Brain pericyte (primary cell): ENCODE measurements at places on chromosomes 6 and 20.
A peak's percentile ranks its signal among the peaks of the same experiment; 100 is the strongest.

DNA sequence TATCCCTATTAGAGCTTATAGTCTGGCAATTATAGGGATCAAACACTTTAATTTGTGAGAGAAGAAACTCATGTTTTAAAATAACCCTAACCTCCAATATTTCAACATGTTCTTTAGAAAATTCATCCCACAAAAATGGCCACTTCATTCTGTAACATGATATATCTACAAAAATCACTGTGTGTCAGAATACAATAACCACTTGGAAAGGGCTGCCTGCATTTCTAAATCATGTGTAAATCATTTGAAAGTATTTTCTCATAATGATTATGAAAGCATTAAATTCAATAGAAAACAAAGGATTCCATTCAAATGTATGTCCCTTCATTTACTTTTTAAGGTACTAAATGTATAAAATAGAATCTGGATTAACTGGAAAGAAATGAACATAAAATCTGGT, 101.4 kb upstream of the NHSL1 start:
- DNase-seq, result no peak

DNA sequence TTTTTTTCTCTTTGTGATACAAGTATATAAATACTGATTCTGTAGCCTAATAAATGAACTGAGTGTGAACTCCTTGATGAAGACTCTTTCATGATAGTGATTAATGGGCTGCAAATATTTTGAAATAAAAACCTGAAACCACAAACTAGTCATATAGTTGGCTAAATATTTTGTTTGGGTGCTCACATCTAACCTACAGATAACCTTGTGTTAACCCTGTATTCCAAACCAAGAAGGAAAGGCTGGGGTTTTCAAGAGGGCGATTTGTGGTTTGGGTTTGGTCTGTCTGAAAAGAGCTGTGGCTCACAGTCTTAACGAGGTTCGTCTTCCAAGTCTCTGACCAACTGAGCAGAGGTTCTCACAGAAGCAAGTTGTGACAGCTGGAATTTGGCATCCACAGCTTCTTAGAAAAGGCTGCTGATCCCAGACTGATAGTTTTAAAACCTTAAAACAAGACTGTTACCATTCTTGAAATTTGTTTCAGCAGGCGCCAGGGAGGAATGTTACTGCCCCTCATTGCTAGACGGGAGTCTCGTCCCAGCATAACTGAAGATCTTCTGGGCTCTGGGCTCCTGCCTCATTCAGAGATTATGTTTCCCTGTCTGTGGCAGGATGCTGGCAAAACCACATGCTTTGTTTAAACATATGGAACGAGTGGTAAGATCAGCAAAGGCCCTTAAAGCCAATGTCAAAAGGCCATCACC, 736.4 kb upstream of the MARCKS start:
- DNase-seq, result peak; percentile 52

DNA sequence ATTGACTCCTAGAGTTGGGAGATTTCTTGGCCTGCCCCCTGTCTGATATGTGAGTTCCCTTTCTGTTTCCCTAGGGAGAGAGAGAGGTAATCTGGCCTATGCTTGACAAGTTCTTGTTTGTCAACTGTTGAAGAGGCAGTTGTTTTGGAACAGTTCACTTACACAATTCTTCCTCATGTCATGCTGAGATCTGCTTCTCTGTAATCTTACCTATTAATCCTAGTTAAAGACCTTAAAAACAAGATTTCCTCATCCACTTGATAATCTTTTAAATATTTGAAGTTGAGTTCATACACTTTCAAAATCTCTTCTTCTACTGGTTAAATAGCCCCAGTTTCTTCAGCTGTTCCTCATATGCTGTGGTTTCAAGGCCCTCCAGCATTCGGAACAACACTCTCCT, 89.9 kb downstream of the FIG4 start:
- DNase-seq, result no peak

GRCh38 chr20:17579369-17580039, 9.6 kb downstream of the DSTN start:
- no peak for DNase-seq

DNA sequence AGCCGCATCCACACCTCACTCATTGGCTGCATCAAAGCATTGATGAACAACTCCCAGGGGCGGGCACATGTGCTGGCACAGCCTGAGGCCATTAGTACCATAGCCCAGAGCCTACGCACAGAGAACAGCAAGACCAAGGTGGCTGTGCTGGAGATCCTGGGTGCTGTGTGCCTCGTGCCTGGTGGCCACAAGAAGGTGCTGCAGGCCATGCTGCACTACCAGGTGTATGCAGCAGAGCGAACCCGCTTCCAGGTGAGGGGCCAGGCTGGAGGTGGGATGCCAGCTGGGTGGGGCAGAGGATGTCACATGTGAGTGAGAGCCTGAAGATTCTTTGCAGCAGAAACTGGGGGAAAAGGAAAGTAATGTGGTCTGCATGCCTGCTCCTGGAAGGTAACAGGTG, 66.7 kb downstream of the MOCS1 start:
- DNase-seq, result no peak

DNA sequence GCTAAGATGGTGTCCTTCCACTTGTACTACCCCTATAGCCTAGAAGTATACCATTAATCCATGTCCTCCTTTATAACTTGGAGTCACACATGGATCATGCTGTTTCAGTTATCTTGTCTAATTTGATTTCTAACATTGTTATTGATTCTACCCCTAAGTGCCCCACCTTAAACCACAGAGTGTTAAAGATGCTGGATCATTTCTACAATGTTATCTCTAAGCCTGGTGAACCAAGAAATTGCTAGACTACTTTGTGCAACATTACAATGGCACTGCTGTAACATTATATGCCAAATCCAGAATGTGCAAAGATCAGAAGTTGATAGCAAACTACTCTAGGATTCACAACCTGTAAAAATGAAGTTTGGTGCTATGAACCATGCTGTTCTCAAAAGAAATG, 1.7 kb downstream of the CGA start:
- DNase-seq, result no peak

DNA sequence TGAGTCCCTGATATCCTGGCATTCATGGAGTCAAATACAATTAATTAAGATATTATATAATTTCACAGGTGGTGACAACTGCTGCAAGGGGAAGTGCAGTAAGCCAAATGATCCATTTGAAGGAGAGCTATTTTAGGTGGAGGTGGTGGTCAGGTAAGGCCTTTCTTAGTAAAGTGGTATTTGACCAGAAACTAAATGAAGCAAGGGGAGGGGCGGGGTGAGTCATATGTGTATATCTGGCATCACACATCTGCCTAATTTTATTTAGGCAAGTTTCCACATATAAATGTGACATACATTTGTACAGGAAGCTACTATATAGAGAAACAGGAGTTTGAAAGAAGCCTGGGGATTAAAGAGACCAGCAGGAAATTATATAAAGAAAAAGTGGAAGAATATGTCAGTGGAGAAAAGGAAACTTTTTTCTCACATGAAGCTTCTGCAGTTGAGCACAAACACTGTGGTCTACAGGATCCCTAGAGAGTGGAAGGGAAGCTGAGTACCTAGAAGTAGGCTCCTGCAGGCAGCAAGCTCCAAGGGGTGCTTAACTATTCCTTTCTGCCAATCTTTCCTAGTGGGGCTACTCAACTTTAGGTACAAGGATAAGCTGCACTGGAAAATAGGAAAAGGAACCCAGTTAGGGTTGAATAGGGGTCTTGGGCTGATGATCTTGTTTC, 99.6 kb downstream of the OGFRL1 start:
- no peak for DNase-seq

DNA sequence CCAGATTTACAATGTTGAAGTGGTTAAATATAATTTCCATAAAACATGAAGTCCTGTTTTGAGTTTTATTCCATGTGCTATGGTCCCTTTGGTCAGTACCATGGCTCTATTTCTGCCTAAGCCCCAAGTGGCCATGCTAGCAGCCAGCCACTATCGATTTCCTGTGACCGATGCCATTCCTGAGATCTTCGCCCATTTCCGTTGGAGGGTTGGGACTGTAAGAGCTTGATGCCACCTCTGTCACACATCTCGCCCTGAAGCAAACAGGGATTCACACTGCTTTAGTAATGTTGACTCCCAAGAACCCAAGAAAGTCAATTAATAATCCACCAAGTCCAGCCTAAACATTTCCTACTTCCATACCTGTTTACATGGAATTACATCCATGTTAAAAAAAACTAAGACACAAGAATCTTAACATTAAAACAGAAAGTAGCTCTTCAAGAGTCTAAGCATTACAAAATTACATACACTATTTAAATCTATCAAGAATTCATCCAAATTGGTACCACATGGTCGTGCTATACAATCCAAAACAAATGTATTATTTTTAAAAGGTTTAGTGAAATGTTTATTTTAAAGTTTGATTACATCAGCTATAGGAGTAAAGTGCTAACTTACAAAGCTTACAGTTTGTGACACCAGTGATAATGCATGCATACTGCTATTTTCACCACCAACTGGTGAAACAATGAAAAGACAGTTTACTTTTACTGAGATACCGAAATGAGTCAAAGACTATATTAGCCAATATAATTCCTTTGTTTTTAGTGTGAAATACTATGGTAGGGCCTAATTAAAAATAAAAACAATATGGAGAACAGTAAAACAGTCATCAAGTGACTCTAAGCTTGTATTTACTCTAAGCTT, 2.5 kb downstream of the RBM39 start:
- no peak for DNase-seq

- DNase-seq, result no peak
These were observed 21.9 kb downstream of the PYGB start for GRCh38 chr20:25269833-25270170.

DNA sequence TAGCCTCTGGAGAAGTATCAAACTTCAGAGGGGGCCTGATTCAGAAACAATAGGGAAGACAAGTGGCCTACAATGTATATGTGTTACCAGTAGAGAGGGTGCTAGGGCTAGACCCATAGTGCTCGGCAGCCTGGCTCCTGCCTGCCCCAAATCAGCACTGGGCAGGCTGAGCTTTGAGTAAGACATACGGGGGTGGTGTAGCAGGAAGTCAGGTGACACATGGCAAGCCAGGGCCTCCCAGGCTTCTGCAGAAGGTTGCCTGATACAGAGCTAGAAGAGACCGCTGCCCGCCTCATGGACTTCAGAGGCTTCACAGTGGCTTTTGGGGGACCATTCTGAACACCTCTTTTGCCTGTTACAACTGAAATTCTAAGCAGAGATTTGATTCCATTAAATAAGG, 43.4 kb downstream of the RALY start:
- DNase-seq, result no peak

- no peak for DNase-seq
These were observed 138.8 kb upstream of the RNF217 start for GRCh38 chr6:124823240-124824111.

- DNase-seq, result no peak
These were observed 23.9 kb upstream of the NAA20 start for GRCh38 chr20:19992996-19993908.

DNA sequence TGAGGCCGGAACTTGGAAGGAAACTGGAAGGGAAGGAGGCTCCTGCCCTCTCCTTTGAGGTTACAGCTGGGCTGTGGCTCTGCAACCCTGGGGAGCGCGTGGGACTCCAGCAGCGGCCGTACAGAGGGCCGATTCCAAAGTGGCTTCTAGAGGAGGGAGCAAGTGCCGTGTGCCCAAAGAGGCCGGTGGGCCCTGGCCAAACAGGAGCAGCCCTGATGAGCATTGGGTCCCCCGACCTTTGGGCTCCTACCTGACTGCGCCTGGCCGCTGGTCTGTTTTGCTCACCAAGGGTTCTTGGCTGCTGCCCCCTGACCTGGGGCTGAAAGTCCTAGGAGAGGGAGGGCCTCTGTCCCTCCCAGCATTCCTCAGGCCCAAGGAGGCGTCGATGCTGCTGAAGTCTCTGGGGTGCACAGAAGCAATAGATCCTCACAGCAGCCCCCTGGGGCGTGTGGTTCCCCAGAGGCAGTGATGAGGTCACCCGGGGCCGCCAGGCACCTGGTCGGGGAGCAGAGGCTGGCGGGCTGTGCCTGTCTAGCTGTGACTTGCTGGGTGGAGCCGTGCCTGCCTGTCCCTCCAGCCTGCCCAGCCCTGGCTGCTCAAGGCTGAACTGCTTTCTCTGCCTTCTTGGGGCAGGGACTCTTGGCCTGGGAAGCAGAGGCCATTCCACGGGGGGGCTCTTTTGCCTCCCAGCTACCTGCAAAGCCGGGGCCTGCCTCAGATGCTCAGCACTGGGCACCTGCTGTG, 9.8 kb downstream of the RBM38 start:
- no peak for DNase-seq

GRCh38 chr20:32364554-32365208, 6.5 kb downstream of the ASXL1 start:
- no peak for DNase-seq

DNA sequence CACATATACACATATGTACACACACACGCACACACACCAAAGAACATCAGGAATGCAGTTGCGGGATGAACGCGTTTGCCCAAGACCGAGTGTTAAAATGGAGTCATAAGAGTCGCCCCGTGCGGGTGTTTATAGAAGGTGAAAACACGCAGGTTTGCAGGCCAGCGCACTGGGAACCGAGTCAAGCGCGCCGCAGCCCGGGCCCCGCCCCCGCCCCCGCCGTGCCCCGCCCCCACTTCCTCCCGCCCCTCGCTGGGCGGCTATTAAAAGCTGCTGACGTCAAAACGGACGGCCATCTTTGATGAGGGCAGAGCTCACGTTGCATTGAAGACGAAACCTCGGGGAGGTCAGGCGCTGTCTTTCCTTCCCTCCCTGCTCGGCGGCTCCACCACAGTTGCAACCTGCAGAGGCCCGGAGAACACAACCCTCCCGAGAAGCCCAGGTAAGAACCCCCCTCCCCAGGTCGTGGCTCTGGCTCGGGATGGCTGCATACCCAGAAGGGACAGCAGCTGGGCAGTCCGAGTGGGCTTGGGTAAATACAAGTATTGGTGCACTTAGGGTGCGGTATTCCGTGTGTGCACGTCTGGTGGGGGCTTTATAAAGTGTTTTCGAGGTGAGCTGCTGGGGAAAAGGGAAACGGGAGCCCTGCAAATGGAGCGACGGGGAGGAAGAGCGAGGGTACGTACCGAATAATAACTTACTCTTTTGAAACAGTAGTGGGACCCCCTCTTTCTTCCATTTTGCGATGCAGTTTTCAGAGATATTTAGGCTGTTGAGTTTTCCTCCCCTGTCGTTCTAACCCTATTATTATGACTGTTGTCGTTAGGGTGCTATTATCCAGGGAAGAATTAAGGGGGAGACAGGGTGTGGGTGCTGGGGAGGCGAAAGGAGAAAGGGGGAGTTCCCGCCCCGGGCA, at the start of gene SNAP25:
Gene SNAP25, plus strand, starts transcription at position 295 of the 916 bp plus-strand sequence. CDS start 56,662 bp downstream, outside the sequence.
- DNase-seq, result peak; percentile 50

GRCh38 chr20:44282192-44282591, 28.8 kb downstream of the FITM2 start:
- DNase-seq, result no peak

DNA sequence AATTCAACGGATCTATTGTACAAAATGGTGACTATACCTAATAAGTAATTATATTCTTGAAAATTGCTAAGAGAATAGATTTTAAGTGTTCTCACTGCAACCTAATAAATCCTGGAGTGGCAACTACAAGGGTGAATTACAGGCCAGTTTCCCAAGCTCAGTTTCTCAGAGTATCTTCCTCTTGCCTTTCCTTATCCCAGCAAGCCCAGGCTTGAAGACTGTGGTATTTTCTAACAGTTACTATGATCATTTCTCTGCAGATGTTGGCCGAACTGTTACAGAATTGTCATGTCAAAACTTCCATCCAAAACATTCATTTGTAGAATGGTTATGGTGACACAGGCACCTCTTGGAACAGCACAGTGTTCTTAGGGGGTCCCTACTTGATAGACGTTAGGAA, 138.1 kb upstream of the PTCHD4 start:
- no peak for DNase-seq
